SHP77 treated with DMSO at 0.1 percent for 48 hours (cell line): ENCODE measurements at places on chromosomes 11 and 22.

DNA sequence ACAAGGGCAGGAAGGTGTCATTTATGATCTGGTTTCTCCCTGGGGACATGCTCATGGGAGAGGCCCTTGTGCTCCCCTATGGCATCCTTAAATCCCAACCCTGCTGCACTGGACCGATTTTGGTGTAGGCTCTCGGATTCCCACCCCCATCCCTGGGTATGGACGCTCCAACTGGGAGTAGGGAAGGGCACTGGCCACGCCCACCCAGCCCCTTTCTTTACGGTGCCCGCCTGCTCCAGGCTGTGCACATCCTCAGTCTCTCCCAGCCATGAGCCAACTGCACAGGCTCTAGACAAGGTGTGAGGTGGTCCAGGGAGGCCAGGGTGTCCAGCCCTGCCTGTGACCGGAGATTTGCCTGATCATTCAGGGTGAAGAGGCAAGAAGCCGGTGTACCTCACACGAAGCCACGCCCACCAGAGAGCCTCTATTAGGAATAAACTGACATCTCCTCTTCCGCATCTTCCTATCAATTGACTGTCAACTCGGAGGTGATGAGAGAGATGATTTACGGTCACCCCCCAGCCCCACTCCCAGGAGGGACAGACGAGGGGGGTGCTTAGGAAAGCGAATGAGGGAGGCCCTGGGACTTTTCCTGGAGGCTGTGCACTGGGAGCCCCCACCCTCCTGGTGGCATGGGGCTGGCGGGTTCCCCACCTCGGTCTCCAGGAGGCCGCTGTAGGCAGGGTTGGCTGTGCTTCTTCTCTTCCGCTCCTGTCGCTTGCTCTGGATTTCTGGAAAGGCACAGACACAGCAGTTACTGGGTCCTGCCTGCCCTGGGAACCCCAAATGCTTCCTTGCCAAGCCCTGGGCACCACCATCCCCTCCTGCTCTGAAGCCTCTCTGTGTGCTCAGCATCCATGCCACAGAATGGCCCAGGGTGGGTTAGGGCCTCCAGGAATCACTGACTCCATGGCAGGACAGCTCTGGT lies 116.7 kb downstream of the PHF21B start:
- DNase-seq = no peak

GRCh38 chr22:36734171-36735058 lies 30.9 kb upstream of the CACNG2 start:
- no peak for DNase-seq

- DNase-seq = no peak
These were observed 44.0 kb upstream of the WT1 start for GRCh38 chr11:32479291-32479690.

DNA sequence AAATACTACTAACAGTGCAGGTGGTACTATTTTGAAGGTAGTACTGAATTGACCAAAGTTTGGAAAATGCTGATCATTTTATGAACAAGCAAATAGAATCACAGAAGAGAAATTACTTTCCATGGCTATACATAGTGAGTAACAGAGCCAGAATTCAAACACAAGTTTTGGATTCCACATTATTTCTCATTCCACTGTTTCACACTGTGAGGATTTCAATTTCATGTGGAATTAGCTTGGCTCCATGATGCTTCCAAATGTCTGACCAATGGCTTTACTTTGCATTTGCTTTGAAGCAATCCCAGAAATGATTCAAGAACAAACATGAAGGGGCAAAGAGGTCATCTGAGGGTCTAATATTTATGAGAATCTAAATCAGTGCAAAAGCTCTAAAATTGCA lies 98.1 kb downstream of the BBOX1 start:
- DNase-seq = no peak

DNA sequence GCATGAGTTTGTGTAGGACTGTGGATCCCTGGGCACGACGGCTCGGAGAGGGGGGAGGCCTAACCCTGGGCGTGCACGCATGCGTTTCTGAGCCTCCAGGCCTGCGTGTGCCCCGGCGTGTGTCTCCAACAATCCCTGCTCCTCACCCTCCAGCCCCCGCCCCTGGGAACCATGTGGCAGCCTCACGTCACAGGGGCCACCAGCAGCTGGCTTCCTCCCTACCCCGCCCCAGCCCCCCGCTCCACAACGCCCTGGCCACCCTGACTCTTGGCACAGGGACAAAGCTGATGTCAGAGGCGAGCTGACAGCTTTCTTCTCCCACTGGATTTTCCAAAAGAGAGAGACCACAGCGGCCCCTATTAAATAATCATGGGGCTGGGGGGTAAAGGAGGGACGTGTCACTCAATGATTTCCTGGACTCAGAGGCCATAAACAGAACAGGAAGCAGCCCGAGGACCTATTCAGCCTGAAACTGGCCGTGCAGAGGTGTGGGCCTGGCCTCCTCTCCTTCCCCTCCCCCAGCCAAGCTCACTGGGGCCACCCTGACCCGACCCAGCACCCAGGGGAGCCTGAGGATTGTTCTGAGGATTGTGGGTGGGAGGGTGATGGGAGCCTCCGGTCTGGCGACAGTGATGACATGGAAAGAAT lies 6.8 kb upstream of the LIF start:
- DNase-seq = peak; percentile 95

DNA sequence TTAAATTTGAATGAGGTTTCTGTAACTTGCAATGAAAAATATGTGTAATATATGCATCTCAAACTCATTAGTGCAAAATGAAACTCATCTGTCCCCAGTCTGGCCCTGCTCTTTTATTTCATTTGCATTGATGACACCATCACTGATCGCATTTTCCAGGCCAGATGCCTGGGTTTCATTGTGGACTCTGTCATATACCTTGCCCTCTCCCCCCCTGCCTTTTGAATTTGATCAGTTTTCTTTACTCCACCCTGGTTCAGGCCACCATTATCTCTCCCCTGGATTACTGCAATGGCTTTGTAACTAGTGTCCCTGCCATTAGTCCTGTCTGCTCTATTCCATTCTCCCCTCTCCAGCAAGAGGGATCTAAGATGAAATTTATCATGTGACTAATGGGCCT lies 360.6 kb upstream of the C11orf87 start:
- DNase-seq = no peak

DNA sequence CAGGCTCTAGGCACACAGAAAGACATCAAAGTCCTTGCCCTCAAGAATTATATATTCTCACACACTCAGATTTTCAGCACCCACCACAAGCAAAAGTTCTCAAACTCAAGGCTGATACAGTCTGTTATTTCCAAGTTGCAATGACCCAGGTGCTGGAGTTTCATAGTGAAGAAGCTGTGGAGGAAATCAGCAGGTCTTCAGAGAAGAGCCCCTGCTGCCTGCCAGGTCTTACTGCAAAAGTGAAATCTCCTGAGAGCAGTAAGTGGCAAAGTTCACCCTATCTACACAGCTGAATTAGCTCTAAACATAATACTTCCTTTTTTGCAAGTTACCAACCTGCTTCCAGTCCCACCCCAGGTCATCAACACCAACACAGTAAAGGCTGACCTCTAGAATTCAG lies 64.6 kb downstream of the RPL27A start:
- DNase-seq = no peak

DNA sequence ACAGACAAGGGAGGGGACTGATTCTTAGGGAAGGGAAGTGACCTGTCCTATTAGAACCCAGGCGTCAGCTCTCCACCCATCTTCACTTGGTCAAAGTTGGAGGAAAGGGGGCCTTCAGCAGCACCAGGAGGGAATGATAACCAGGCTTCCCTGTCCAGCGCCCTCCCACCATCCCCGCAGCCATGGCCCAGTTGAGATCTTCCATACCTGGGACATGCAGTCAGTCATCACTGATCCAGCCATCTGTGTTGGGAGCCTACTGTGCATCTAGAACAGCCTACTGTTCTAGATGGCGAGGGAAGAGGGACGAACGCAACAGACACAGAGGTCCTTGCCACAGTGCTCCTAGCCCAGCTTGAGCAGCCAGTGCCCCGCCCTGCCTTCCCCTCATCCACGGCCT lies 40.6 kb downstream of the PDGFB start:
- DNase-seq = no peak

DNA sequence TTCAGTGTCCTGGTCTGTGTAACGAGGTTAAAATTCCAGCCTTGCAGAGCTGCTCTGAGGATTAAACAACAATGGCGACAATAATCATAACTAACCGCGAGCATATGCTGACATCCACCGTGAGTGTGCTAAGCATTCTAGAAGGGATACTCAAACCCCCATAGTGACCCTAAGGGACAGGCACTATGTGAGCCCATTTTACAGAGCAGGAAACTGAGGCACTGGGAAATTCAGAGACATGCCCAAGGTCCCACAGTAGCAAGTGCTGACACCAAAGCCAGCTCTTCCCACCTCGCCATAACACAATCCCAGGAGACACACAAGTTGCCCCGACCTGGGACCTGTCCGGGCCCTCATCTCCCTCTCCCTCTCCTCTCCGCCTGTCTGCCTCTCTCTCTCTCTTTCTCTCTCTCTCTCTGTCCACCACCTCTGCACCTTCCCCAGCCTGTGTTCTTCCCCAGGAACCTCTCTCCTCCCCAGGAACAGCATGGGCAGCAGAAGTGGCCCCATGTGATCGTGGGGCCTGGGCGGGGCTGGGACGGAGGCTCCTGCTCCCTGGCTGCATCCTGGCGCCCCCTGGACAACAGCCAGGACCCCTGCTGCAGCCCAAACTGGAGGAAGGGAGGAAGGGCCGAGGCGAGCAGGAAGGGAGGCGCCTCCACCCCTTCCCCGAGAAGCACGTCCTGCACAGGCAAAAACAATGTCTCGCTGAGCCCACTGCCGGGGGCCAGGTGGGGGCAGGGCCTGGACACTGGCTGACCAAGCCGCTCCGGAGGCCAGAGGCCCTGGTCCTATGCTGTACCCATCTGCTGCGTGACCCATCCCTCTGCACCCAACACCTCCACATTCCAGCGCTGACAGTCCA lies 14.8 kb upstream of the MFNG start:
- no peak for DNase-seq

DNA sequence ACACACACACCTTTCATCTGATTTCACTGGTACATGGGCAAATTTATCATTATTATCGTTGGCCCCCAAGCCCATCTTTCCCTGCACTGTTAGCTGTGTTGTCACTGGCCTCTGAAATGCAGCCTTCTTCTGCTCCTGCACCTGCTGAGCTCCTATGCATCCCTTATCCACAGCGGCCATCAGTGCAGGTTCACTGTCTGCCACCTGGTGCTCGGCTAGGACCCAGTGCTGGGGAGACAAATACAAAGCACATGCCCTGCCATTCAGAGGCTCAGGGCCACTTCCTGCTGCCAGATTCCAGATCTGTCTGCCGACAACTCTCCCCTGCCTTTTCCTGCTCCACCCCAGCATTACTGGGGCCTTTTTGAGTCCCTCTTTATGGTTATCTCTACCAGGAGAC lies 1205.4 kb downstream of the TBC1D22A start:
- no peak for DNase-seq

DNA sequence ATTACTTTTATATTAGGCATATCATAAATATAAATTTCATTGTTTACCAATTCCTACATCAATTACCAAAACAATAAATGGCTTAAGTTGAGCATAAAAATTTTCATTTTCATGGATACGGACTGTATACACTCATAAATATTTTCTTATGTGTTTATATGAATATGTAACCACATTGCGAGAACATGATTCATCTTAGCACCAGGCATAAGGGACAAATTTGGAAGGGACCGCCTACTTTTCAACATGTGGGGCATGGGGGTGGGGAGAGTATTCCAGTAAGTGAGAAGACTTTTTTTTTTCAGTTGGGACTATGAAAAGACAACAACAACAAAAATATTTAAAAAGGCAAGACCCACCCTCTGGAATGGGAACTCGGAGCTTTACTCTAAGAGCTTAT lies 296.1 kb downstream of the RAB38 start:
- DNase-seq = no peak

- DNase-seq = no peak
These were observed 39.8 kb upstream of the ATXN10 start for GRCh38 chr22:45631841-45632238.

- no peak for DNase-seq
These were observed 18.3 kb upstream of the MUC5B start for GRCh38 chr11:1204381-1205101.

GRCh38 chr11:61541598-61541997 lies 33.0 kb downstream of the LRRC10B start:
- DNase-seq = peak; percentile 53

GRCh38 chr11:134939031-134939430 lies 527.0 kb upstream of the B3GAT1 start:
- no peak for DNase-seq

- DNase-seq = no peak
These were observed 58.7 kb downstream of the FAM83F start for GRCh38 chr22:40053460-40053859.

- DNase-seq = no peak
These were observed 38.8 kb downstream of the PGR start for GRCh38 chr11:101090679-101091270.

GRCh38 chr11:9250139-9250582 lies 15.0 kb downstream of the DENND5A start:
- no peak for DNase-seq

GRCh38 chr11:21921151-21921550 lies 271.7 kb upstream of the ANO5 start:
- no peak for DNase-seq

DNA sequence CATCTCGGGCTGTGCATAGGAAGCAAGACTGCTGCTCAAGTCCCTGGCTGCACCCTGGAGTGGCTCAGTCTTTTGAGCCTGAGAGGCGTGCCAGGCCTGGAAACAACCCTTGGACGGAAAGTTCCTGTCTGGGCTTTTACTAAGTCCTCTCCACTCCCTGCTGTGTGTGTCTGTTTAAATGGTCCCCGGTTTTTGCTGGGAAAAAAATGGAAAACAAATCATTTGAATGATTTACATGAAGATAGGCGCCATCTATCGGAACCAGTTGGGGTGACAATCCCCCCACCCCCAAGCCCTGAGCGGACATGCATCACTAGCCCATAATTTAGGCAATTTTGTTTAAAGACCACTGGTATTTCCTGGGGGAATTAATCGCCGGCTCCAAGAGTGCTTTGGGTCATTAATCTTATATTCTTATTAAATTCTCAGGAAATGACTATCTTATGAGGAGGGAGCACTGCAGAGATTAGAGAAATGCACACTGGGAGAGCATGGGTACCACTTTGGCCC lies 2.7 kb upstream of the GAB2 start:
- DNase-seq = peak; percentile 85

DNA sequence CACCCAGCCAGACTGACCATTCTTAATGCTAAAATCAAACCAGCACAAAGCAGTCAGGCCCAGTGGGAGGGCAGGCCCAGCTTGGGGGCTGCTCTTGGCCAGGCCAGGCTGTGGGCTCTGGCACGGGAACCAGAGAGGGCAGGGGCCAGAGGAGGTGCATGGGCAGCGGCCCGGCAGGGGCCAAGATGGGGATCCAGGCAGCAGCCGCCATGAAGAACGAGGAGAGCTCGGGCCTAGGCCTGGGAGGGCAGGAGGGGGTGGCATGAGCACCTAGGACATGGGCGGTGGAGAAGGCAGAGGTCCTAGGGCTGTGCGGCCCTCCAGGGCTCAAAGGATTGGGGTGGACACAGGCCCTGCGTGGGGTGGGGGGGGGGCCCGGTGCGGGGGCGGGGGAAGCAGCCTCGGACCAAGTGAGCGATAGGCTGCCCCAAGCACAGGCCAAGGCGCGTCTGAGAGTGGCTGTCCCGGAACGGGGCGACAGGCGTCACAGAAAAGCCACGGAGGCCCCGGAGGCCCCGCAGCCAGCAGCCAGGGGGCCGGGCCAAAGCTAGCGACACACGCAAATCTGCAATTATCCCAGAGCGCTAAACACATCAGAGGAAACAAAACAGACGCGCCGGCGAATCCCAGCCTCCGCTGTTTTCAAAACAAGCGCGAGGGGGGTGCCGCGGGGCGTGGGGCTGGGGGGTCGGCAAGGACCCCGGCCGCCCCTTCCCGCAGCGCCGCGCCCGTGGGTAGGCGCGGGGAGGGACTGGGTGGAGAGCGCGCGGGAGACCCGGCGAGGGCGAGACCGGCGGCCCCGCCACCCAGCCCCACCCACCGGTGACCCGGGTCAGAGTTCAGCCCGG lies 8.3 kb downstream of the PLXNB2 start:
- no peak for DNase-seq

GRCh38 chr11:33942954-33943353 lies 51.1 kb upstream of the LMO2 start:
- no peak for DNase-seq
